ENCODE measurements at places on chromosomes 2 and 18.
A peak's percentile ranks its signal among the peaks of the same experiment; 100 is the strongest.

GRCh38 chr2:134167015-134167414, 86.9 kb upstream of the MGAT5 start:
- DNase-seq = no peak

DNA sequence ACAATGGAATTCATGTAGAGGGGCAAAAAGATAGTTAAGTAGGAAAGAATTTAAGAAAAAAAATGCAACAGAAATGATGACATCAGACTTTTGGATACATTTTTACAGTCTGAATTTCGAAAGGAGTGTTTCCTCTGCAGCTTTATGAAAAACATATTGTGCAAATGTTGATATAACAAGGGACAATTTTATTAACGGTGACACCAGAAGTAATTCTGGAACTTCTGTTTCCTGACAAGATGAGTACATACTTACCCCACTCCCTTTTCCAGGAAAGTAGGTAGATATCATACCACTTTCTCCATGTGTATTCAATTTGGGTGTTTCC, 369.6 kb downstream of the FBXO15 start:
- no peak for DNase-seq

GRCh38 chr2:219634951-219635751, 7.7 kb downstream of the SLC4A3 start:
- DNase-seq = no peak

- no peak for DNase-seq
Observed at GRCh38 chr18:3015851-3016250, 2.9 kb upstream of the LPIN2 start.

- no peak for DNase-seq
Observed at GRCh38 chr2:43218155-43218701, 8.2 kb downstream of the ZFP36L2 start.

DNA sequence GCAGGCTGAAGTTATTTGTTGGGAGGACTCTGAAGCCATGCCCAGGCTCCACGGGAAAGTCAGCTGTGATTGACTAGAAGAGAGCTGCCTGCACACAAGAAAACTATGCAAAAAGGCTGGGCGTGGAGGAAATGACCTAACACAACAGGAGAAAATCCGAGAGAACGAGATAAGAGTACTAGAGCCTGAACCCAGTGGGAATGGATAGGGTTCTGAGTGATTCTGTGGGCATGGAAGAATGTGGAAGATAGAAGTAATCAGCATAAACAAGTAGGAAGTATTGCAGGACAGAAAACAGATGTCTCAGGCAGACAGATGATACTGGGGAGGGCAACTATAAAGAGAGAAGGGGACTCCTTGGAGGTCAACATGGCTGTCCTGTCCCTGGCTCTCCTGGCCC, 12.1 kb upstream of the COPS8 start:
- DNase-seq = no peak

GRCh38 chr2:77190721-77191346, 331.3 kb downstream of the LRRTM4 start:
- DNase-seq = no peak

GRCh38 chr2:33420726-33421125, 55.7 kb upstream of the RASGRP3 start:
- no peak for DNase-seq

DNA sequence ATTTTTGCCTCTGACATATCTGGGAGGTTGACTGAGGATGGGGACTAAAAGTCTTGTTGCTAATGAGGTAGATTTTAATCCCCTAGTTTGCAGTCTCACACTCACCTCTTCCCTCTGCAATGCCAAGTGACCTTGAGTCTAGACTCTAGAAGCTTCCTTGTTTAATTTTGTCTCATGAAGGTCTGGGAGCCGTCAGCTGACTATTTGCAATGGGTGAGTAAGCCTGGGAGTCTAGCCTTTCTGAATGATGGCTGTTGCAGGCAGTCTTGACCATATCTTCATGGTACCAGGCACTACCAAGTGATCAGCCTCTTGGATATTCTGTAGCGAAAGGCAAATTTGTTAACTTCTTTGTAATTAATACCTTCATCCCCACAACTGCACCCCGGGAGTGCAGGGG, 61.2 kb downstream of the ARHGAP15 start:
- no peak for DNase-seq

GRCh38 chr2:207183506-207183905, 17.8 kb upstream of the KLF7 start:
- DNase-seq = no peak

GRCh38 chr2:40470822-40471813, 19.2 kb upstream of the SLC8A1 start:
- DNase-seq = no peak

DNA sequence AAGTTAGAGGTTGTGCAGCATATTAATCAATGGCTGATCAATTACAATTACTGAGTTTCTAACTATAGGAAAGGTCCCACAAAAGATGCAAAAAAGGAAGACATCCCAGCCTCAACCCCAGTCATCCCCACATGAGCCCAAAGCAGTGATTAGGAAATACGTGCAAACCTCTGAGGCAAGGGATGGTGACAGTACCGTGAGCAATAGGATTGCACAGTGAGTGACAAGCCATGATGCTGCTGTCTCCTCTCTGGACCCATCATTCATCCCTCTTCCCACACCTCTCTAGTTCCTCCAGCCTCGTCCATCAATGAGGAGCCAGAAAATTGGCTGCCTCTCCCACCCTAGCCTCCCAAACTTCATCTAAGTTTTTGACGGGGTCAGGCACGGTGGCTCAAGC, 4.0 kb upstream of the SLC11A1 start:
- DNase-seq = no peak

DNA sequence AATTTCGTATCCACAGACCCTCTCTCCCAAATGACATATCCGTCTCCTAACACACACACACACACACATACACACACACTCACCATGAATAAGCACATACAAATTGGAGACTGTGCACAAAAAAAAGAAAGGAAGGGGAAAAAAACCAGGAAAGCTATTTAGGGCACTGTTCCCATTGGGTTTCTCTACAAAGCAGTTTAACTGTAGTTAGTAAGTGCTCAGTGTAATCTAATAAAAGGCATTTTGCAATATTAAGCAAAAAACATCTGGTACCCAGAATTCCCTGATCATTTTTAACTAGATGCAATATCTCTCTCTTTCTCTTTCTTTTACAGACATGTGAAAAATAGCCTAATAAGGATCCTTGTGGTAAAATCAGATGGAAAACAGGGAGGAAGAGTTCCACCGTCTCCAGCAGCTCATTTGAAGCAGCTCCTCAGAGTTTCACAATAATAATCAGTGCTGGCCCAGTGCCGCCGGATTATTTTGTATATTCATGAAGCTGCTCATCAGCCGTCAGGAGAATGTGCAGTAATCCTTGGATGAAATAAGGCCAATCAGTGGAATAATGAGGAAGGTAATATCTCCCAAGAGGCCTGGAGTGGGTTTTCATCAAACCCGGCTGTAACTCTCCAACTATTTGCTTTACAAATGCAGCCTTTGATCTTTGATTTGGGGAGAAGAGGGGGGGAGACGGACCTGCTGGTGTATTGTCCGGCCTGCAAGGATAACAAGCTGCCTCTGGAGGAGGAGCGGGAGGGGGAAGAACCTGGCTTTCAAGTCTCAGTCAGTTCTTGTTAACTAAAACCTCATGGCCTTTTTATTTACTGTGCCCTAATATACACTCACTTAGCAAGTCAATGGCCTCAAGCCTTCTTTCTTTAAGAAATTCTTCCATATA, 227.6 kb upstream of the SMIM21 start:
- DNase-seq = no peak

DNA sequence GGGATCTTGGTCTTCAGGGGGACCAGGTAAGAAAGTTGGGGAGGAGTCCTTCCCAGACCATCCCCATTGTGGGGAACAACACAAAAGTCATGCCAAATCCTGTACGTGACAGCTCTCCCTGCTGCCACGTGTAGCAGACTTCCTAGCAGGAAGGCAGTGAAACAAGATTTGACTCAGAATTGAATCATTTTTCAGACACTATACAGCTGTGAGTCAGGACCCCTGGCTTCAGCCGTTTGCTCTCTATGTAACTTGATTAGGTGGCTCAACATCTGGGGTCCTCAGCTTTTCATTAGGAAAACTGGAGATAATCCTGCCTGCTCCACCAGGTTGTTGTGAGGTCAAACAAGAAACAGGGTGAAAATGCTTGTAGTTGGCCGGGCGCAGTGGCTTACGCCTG, 32.9 kb upstream of the PDCL3 start:
- no peak for DNase-seq

DNA sequence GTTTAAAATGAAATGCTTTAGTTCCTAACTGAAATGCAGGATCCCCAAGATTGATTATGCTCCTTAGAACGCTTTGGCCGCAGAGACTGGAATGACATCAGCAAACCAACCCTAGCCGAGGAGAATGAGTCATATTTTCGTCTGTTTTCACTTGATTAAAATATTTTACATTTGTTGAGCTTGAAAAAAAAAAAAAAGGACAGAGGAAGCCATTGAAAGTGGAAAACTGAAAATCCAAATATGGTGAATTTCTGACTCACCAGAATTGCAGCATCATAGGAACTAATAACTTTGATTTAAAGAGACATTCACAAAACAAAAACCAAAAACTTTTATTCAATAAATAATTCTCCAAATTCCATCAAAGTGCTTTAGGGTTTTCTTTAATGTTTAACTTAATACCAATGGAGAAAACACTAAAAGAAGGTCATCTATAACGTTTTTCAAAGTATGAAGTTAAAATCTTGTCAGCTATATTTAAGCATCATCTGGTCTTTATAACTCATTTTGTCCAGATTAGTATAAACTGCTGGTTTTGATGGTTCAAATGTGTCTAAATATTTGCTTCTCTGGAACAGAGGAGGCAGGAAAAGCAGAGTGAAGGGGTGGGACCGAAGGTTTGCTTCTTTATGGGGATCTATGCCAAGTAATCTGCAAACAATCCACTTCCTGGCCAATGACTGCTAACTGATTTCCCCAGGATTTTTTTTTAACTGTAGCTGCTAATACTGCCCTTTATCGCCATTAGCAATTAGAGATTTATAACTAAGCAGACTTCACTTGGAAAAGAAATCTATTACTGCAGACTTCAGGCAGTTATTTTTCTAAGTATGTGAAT, 30.9 kb upstream of the COL5A2 start:
- DNase-seq = peak; percentile 13

- no peak for DNase-seq
Observed at GRCh38 chr18:26978812-26979341, 113.4 kb upstream of the AQP4 start.

GRCh38 chr2:231278868-231279267, 80.4 kb downstream of the ARMC9 start:
- no peak for DNase-seq

GRCh38 chr18:79523206-79523735, 127.5 kb downstream of the NFATC1 start:
- DNase-seq = peak; percentile 81

DNA sequence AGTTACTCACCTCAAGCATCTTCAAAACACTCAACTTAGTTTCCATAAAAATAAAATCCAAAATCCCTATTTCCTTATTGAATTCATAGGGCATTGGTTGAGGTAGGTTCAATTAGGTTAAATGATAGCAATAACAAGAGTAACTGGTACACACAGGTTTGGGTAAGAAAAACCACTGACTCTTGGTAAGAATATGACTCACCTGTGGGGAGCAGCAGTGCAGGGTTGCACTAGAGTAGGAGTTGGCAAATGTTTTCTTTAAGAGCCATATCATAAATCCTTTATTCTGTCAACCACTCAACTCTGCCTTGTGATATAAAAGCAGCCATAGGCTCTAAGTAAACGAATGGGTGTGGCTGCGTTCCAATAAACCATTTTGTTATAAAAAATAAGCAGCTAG, 71.4 kb upstream of the CDH20 start:
- DNase-seq = no peak

DNA sequence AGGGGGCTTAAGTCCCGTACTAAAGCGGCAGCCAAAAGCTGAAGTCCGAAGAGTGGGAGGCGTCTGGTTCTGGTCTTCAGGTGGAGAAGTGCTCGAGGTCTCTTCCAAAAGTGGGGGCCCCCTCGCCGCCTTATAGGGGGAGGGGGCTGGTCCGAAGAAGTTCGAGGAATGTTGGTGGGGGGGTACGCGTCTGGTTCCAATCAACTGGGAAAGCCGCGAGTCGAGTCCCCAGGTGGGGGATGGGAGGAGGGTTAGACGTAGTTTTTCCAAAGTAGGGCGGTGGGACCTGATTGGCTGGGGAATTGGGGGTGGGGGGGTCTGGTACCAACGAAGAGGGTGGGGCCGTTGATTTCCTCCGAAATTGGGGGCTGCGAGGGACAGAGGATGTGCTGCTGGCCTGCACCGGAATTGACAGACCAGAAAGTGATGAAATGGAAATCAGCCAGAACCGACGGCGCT, 594 bp downstream of the ITM2C start:
- DNase-seq = no peak

DNA sequence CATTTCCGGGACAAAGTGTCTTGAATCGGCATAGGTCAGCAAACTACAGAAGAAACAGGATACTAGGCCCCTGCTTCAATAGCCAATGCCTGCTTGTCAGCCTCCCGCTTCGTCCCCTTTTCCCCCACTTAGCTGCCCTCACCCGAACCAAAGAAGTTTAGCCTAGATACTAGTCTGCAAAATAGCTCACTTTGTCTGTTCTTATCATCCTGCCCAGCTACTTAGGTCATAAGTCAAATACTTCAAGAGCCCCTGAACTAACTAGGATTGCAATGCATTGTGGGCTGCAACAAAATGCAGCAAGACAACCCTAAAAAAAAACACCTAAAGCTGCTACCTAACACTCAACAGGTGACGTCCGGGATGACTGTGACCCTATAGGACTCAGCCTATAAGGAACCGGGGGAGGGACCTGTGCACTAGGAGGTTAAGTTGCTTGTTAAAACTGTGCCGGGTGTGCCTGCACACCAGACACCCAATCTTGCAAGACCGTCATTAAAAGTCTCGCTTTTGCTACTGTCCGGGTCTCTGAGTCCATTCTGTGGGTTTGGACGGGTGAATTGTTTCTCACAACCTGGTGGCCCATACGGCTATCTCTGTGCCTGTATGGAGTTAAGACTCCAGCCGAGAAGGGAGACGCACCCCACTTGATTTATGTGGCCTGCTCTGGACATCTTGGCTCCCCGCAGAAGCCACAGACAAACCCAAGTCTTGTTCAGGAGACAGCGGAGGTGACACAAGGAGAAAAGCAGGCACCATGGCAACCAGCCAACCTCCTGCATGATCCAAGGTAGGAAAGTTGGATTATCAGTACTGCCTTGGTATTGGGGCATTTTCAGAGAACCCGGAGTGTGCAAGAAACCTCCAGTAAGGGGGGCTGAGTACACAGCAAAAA, 105.9 kb downstream of the HIBCH start:
- no peak for DNase-seq
